Foreskin keratinocyte (primary cell): ENCODE measurements at places on chromosomes 11 and 22. TPM values are rescaled to one million over a fixed set of nuclear protein-coding genes. Genes with fewer than 3 reads are reported as not detected.

BCO2 gene
- total RNA-seq, result 0.17 and 0.18 TPM in 2 replicates

OR2AG2 gene
- 0.03 and 0.04 TPM in 2 replicates for total RNA-seq

C1QTNF5 gene
- not detected in 2 replicates for total RNA-seq

DNA sequence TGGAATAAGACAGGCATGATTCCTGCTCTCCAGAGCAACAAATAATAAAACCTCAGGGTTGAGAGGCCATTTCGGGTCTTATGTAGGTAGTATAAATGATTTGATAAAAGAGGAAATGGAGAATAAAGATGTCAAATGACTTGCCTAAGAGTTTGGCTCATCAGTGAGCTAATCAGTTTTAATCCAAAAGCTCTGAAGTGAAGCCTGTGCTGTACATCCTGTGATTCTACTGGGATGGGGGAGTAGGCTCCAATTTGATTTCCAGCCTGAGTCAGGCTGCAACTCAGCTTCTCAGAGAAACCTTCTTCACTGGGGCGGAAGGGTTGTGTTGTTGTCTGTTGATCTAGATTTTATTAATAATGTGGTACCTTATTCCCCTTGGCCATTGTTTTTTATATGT lies 192.2 kb upstream of the SORL1-AS1 start:
- no peak for DNase-seq

DNA sequence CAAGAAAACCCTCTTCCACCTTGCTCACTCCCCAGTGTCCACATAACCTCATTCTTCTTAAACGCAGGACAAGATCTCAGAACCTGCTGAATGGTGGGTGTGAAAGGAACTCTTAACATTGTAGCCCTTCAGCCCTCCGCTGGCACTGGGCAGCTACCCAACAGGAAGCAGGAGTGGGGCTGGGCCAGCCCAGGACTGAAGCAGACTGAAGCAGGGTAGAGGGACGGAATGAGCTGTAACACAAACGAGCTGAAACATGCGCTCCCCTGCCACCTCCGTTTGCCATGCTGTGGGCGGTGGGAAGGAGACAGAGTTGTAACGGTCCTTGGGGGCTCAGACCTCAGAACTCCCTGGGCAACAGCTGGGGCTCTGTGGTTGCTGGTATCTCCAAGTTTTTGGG lies 23.6 kb downstream of the NPAT start:
- peak; percentile 26 for DNase-seq

DNA sequence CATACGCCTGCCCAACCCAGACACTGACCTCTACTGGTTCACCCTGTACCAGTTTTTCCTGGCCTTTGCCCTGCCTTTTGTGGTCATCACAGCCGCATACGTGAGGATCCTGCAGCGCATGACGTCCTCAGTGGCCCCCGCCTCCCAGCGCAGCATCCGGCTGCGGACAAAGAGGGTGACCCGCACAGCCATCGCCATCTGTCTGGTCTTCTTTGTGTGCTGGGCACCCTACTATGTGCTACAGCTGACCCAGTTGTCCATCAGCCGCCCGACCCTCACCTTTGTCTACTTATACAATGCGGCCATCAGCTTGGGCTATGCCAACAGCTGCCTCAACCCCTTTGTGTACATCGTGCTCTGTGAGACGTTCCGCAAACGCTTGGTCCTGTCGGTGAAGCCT lies 2.2 kb downstream of the MCHR1 start:
- no peak for DNase-seq
